ENCODE measurements at places on chromosomes 7 and 10. TPM values are rescaled to one million over a fixed set of nuclear protein-coding genes. Genes with fewer than 3 reads are reported as not detected.

GRCh38 chr7:42549866-42550485, 313.0 kb upstream of the GLI3 start:
- no peak overlapping the region for H3K4me3 ChIP-seq
- H3K4me1 ChIP-seq: no peaks in the 10 kb centered on the region
- H3K27ac ChIP-seq: no peak overlapping the region
- H3K36me3 ChIP-seq: no peaks in the 10 kb centered on the region

DNA sequence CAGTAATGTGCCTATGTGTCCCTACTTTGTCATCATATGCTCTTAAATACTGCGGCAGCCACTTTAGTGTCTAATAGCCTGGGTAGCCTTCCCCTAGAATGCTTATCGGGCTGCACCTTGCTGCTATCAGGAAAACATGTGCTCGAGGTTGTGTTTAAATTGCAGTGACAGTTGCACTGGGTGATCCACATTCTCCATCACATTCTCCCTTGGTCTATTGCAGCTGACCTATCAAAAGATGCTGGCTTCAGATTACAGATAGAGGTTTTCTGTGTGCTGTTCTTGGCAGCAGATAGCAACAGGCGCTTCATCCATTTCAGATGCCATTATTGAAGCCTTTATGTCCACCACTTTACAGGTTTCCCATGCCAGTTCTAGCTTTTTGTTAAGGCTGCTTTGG, 130.1 kb upstream of the MDFIC start:
- H3K4me3 ChIP-seq: no peak overlapping the region
- DNase-seq: no peak
- H3K27me3 ChIP-seq: no peaks in the 10 kb centered on the region
- H3K4me1 ChIP-seq: no peaks in the 10 kb centered on the region
- H3K27ac ChIP-seq: no peak overlapping the region
- H3K36me3 ChIP-seq: no peaks in the 10 kb centered on the region

DNA sequence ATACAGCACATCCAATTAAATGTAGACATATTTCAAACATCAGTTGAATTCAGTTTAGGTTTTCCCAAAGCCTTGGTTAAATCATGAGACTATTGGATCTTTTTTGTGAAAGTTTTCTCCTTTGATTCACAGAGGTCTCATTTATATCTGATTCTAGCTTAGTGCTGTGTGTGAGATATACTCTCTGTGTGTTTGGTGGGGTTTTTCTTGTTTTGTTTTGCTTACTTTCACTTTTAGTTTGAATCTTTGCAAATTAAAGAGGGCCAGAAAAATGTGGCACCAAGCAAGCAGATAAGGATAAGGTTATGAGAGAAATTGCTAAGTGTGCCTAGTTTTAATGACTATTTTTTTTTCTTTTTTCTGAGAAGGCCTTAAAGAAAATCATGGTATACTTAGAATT, 12.6 kb upstream of the OR6B1 start:
- no peak overlapping the region for H3K27ac ChIP-seq
- no peaks in the 10 kb centered on the region for H3K4me1 ChIP-seq
- no peak for DNase-seq
- no peak overlapping the region for H3K4me3 ChIP-seq

DNA sequence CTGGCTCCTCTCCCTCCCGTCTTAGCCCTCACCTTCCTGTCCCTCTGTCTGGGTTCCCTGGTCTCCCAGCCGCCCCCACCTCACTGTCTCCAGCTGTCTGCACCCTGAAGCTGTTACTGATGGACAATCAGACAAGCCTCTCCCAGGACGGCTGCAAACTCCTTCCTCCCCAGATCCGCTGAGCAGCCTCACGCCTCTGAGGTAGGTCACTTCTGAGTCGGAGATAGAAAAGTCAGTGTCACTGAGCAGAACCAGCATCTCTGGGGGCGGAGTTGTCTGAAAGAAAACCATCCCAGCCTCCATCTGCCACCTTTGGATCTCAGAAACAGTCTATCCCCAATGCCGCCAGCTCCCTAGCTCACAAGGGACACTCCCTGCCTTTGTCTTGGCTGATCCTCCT, 27.4 kb downstream of the FAM241B start:
- no peaks in the 10 kb centered on the region for H3K36me3 ChIP-seq
- peak; percentile 19 for DNase-seq
- no peaks in the 10 kb centered on the region for H3K4me1 ChIP-seq
- peaks cover 11% of the 10 kb centered on the region for H3K27me3 ChIP-seq
- H3K27ac ChIP-seq: no peak overlapping the region

DNA sequence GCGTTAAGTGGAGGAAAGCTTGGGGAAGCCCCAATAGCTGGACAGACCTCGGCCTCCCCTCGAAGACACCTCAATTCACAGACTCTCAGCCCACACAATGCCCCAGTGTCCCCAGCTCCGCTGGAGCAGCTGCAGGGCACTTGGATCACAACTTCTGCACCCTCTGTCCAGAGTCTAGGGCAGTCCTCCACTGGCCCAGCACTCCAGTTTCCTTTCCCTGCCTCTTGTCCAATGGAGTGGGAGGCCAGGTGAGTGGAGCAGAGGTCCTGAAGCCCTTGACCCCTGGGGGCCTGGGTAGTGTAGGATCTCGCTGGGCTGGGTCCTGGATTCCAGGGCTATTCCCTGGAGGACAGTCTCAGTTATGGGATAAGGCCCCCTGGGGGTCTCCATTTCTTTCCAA, 11.9 kb downstream of the SFRP5 start:
- peaks cover 64% of the 10 kb centered on the region for H3K36me3 ChIP-seq
- no peaks in the 10 kb centered on the region for H3K27me3 ChIP-seq
- DNase-seq: no peak
- no peak overlapping the region for H3K4me3 ChIP-seq

NUTM2E gene
- not detected for total RNA-seq

TMEM196 gene
- not detected for total RNA-seq

Data from lower lobe of right lung (tissue), 2 donors.